Hindlimb muscle (tissue), 1 donor: ENCODE measurements at places on chromosomes 1 and 21.

GRCh38 chr1:228899421-228899956 is 164.2 kb downstream of the RHOU start:
- no peak for DNase-seq

DNA sequence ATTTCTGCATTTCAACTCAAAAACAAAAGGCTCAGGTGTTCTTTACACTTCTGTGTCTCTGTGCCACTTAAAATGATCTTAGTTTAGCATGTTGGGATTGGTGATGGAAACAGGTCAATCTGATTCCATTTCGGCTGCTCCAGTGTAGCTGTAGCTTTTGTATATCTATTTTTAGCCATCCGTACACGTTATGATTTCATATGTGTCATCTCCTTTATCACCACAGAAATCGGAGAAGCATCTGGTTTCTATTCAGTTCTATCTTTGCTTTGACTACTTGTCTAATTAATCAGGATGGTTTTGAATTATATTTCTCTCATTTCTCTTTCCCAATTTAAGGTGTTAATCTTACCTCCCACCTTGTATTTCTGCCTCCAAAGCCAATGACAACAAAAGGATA is 41.1 kb downstream of the RGS21 start:
- no peak for DNase-seq

GRCh38 chr1:58833166-58833565 is 49.3 kb upstream of the JUN start:
- no peak for DNase-seq

- DNase-seq: no peak
Observed at GRCh38 chr1:222104694-222105392, 363.0 kb upstream of the DUSP10 start.

DNA sequence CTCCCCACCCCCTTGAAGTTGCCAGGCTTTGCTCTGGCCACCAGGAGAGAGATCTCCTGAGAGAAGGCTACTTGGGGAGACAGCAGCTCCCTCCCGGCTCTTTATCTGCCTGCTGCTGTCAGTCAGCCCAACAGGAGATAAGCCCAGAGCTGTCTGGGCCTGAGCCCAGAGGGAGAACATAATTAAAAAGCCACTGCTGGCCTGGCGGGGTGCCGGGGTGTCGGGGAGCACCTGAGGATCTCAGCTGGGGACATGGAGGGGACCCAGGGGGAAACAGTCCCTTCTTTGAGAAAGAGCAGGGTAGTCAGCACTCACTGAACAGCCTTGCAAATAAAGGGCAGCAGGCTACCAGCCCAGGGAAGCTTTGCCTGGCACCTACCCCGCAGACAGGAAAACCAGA is 17.9 kb downstream of the VWA5B1 start:
- DNase-seq: no peak

- no peak for DNase-seq
Observed at GRCh38 chr21:23639721-23640120, 1967.6 kb downstream of the MRPL39 start.

DNA sequence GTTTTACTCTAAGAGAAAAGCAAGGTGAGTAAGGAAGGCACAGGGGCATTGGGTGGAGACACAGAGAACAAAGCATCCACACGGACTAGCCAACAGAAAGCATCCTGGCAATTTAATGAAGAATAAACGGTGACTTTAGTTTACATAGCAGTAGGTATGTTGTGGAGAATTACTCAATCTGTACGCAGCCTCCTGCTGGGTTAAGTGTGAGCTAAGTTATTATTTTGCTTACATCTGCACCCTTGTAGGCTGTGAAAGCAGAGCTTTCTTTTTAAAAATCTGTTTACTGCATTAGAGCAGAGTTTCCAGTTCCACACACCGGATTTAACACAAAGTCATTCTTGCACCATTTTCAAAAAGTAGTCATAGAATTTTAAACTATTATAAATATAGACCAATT is 144.5 kb downstream of the AKT3 start:
- DNase-seq: no peak

- DNase-seq: no peak
Observed at GRCh38 chr1:234504969-234505768, 26.2 kb upstream of the TARBP1 start.

GRCh38 chr1:216914974-216915373 is 191.7 kb upstream of the ESRRG start:
- DNase-seq: no peak

DNA sequence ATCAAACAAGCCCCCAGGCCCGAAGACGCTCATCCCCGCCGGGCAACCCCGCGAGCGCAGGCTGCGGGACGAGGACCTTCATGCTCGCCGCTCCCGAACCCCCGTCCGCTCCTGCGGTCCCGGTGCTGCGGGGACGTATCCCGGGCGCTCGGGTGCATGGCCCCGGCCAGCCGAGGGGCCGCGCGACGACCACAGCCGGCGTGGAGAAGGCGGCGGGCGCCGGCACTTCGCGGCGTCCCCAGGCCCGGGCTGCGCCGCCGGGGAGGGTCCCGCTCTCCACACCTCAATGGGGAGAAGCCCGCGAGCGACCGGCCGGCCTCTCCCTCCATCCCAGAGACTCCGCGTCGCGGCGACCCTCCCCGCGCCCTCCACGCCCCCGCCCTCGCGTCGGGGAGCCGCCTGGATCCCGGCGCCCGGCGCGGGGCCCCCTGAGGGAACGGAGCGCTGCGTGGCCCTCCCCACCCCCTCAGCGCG is 401 bp downstream of the ERRFI1 start:
- DNase-seq: no peak

- DNase-seq: no peak
Observed at GRCh38 chr21:44359396-44359795, 6.0 kb downstream of the TRPM2 start.

- no peak for DNase-seq
Observed at GRCh38 chr21:44749116-44749758, 37.9 kb upstream of the TSPEAR start.

DNA sequence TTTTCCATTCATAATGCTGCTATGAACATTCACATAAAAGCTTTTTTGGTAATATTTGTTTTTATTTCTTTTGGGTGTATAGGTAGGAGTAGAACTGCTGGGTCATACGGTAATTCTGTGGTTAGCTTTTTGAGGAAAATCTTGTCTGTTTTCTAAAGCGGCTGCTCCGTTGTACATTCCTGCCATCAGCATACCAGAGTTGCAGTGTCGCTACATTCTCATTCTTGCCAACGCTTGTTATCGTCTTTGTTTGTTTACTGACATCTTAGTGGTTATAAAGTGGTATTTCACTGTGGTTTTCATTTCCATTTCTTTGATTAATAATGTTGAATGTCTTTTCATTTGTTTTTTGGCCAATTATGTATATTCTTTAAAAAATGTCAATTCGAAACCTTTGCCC is 469.8 kb upstream of the ZP4 start:
- DNase-seq: no peak

DNA sequence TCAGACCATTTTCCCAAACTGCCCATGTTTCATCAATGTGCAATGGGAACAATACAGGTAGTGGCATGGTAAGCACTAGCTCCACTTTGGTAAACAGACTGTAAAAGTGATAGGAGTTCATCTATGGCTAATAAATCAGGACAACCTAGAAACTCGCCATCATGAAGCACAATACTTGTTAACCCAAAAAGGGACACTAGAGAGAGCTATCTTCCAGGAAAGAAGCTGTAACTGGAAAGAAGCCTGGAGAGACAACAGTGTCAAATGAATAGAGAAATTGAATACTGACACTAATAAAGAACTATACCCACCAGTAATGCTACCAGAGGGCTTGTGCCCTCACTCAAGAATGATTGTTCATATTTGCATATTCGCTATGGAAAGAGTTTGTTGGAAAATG is 164.7 kb upstream of the RGS18 start:
- DNase-seq: no peak

- no peak for DNase-seq
Observed at GRCh38 chr1:96370757-96371156, 350.8 kb upstream of the PTBP2 start.

GRCh38 chr1:10975567-10976326 is 36.7 kb upstream of the TARDBP start:
- DNase-seq: no peak

DNA sequence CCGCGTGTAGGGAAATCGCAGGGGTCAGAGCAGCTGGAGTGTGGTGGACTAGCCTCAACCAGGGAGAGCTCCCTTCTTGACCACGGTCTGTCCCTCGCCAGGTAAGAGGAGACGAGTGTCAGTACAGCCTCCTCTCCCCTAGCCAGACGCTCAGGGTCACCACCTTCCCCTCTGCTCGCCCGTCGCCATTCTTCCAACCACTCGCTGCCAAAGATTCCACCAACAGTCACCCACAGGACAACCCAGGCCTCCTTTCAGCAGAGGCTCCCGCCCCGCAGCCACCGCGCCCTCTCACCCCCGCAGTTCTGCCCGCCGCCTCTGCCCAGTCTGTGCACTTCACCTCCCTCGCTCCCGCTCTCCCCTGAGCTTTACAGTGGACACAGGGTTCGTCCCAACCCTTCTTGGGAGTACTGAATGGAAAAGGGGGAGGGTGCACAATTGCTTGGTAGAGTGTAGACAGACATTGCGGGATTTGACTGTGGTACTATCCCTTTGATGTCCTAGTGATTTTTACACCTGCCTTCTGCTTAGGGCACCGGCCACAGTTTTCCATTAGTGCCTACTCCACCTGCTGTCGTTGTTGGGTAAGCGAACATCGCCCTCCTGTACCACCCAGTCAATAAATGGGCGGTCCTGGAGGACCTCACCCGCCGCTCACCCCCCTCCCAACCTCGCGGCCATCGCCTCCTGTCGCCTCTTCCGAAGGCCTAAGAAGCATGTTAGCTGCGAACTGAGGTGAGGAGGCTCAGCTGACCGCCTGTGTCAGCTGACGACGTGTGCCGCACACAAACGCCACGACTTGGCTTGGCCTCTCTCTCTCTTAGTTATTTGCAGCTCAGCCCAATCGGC is 9.2 kb upstream of the NBPF11 start:
- no peak for DNase-seq

DNA sequence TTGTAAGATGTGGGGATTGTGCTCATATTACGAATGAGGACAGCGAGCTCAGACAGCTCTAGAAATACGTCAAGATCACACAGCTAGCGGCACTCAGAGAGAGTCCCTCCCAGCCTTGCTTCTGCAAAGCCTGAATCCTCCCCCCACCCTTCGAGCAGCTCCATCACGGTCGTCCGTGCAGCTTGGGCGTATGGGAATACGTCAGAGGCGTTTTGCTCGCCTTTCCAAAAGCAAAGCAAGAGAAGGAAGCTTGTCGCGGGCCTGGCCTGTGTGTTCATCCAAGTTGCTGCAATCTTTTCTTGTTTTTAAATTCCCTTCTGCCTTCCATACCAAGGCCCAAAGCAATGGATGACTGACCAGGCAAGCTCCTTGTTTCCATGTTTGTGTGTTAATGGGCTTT is 125.5 kb upstream of the IRF2BP2 start:
- DNase-seq: no peak

- DNase-seq: no peak
Observed at GRCh38 chr1:19802269-19802668, 2.6 kb upstream of the TMCO4 start.

DNA sequence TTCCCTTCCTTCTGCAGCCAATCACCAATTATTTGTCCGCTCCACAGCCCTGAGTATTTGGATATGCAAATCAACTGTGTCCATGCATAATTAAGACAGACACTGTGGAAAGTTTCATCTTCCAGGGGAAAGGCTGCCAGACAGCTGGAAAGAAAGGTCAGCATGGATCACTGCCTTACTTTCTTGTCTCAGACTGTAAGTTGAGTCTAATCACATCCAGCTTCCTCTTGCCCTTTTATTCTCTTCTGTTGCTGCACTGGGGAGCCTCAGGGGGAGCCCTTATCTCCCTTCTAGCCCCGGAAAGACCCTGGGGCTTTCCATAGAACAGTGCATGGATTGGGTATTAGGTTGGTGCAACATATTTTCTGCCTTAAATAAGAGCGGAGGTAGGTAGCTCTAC is 182.9 kb downstream of the OMA1 start:
- no peak for DNase-seq

DNA sequence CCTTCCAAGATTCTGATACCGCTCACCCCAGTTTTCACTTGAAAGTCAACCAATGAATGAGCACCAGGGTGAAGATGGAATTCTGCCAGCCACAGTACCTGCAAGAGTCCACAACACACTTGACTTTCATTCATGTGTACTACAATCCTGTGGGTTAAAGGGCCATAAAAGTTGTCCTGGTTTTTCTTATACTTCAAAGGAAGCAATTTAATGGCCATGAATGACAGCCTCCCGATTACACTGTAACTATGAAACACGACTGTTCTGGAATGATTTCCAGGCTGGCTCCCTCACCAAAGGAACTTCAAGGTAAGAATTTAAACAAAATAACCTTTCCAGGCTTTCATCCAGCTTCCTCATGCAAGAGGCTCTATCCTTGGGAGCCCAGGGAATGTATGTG is 502.8 kb downstream of the SMYD3 start:
- DNase-seq: no peak

DNA sequence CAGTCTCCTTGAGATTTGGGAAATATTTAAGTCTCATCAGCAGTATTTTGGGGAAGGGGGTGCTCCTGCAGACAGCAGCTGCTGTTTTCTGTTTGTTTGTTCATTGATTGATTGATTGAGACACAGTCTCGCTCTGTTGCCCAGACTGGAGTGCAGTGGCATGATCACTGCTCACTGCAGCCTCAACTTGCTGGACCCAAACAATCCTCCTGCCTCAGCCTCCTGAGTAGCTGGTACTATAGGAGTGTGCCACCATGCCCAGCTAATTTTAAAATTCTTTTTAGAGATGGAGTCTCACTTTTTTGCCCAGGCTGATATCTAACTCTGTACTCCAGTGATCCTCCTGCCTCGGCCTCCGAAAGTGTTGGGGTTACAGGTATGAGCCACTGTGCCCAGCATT is 18.2 kb downstream of the UCK2 start:
- no peak for DNase-seq

- DNase-seq: peak; percentile 66
Observed at GRCh38 chr1:93847811-93848288, 31.2 kb downstream of the DNTTIP2 start.

GRCh38 chr1:23441446-23442148 is 17.0 kb upstream of the TCEA3 start:
- no peak for DNase-seq

- no peak for DNase-seq
Observed at GRCh38 chr1:84691122-84691783, 992 bp upstream of the SSX2IP start.

GRCh38 chr1:5651964-5652821 is 340.0 kb downstream of the NPHP4 start:
- no peak for DNase-seq

- DNase-seq: no peak
Observed at GRCh38 chr1:9244501-9245229, 10.1 kb downstream of the H6PD start.

DNA sequence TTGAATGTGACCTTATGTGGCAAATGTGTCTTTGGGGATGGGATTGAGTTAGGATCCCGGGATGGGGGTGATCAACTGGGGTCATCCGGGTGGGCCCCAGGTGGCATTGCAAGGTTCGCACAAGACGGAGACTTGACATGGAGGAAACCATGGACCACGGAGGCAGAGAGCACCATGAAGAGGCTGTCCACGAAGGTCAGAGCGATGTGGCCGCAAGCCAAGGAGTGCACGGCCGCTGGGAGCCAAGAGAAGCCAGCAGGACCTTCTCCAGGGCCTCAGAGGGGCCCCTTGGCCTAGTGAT is 22.3 kb upstream of the COL18A1 start:
- DNase-seq: no peak
